ENCODE measurements at places on chromosomes 4 and X.

DNA sequence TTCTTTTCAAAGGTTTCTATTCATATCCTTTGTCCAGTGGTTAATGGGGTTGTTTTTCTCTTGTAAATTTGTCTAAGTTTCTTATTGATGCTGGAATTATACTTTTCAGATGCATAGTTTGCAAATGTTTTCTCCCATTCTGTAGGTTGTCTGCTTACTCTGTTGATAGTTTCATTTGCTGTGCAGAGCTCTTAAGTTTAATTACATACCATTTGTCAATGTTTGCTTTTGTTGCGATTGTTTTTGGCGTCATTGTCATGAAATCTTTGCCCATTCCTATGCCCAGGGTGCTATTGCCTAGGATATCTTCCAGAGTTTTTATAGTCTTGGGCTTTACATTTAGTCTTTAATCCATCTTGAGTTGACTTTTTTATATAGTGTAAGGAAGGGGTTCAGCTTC lies 21.2 kb upstream of the UGT8 start:
- DNase-seq = no peak

DNA sequence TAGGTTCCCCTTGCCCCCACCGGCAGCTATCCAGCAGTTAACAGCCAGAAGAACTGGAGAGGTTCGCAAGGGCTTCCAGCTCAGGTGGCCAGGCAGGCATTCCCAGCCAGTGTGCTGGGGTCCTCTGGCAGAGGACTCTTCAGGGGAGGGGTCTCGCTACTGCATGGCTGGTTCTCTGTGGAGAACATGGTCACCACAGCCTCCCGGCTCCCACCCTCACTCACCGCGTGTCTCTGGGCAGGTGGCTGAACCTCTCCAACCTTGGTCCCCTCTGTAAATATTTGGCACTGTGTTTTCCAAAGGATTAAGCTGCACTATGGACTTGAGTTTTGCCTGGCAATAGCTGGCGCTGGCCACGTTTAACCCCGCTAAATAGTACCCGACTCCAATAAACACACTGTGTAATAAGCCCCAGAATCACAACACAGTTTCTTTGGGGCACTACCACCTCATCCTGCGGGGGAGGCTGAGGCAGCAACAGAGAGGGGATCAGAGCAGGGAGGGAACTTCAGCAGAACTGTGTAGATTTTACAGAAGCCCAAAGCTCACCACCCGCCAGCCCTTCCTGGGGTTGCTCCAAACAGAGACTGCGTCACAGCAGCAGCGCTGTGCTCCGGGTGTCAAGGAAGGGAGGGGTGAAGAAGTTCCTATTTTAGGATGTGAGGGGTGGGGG lies 15.2 kb downstream of the BCOR start:
- DNase-seq = no peak

DNA sequence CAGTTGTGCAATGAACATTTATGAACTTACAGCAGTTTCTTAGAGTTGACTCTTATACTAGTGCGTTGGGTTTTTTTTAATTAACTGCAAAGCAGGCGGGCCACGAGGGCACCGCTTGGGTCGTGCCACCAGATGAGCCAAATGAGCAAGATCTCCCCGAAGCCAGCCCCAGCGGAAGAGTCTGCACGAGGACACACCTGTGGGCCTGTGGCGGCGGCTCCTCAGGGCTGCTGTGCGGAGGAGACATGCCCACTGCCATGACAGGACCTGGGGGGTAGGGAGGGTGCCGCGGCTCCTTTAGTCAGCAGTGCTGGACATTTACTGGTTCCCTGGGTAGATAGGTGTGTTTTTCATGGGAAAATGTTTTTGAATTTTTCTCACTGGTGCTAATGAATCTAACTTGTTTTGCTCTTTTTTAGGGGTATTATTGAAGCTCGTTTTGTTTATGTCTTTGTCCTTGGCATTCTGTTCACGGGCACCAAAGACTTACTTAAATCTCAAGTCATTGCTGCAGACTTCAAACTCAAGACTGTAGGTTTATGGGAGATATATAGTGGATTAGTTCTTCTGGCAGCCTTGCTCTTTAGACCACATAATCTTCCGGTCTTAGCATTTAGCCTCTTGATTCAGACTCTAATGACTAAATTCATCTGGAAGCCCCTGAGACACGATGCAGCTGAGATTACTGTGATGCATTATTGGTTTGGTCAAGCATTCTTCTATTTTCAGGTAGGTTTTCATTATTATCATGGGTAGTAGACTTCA lies 31.2 kb downstream of the PIGG start:
- DNase-seq = no peak

GRCh38 chr4:55291227-55291640 lies 54.8 kb upstream of the SRD5A3 start:
- DNase-seq = no peak

- DNase-seq = no peak
Observed at GRCh38 chr4:104465619-104466018, 29.1 kb downstream of the CXXC4 start.

DNA sequence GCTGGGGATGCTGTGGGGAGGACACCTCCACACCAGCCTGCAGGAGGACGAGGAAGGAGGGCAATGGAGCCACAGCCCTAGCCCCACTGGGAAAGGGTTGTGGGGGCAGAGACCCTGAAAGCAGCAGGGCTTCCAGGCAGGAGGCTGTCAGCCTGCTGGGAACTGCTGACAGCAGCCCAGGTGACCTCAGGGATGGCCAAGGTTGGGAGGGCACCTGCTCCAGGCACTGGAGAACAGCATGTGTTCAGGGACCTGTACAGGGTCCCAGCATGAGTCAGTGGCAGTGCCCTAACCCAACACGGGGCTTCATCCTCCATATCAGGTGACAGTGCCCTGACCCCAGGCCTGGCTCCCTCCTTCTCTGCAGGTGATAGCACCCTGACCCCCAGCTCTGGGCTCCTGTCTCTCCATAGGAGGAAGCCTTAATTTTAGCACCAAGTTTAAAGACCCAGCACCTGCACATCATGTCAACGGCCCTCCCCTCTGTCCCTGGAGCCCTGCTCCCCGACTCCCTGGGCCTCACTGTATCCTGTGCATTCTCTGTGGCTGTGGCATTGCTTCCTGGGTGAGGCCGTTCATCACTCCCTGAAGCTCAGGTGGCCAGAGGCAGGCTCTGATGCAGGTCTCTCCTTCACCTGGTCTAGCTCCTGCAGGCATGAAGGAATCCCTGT lies 66.3 kb downstream of the CRMP1 start:
- no peak for DNase-seq

- no peak for DNase-seq
Observed at GRCh38 chrX:38577738-38578137, 16.4 kb downstream of the TSPAN7 start.

- no peak for DNase-seq
Observed at GRCh38 chrX:52277666-52278065, 91.2 kb upstream of the XAGE2 start.

- no peak for DNase-seq
Observed at GRCh38 chrX:136597954-136598353, 50.0 kb upstream of the CD40LG start.

- DNase-seq = no peak
Observed at GRCh38 chr4:7581477-7581876, 146.7 kb upstream of the PSAPL1 start.

DNA sequence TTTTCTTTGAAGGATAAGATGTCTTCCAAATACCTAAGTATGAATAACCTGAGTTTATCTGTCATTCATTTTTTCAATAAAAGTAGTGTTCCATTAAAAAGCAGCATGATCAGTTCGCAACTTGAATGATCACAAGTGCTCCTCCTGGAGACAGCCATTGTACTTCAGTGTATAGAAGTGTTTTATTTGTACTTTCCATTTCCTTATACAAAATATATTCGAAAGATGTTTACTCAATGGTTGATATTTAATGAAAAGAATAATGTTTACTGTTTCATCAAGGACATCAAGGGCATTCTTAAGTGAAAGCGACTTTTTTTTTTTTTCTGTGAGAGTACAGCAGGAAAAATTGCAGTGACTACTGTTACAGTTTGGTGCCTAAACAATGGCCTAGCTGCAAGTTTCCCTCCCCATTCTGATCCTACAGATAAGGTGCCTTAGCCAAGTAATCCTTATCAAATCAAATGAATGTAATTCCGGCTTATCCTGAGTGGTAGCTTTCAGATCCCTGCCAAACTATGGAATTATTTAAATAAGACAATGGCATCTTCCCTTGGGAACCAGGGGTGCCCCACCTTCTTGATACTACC lies 69.0 kb upstream of the IL15 start:
- DNase-seq = no peak

GRCh38 chr4:21744046-21744445 lies 204.5 kb downstream of the KCNIP4 start:
- DNase-seq = no peak
